ENCODE measurements at places on chromosomes 7 and 10.

GRCh38 chr10:79927111-79927828 lies 21.6 kb downstream of the SFTPD start:
- DNase-seq, result no peak

GRCh38 chr10:107163076-107163855 lies 1.2 kb downstream of the SORCS1 start:
- no peak for DNase-seq

DNA sequence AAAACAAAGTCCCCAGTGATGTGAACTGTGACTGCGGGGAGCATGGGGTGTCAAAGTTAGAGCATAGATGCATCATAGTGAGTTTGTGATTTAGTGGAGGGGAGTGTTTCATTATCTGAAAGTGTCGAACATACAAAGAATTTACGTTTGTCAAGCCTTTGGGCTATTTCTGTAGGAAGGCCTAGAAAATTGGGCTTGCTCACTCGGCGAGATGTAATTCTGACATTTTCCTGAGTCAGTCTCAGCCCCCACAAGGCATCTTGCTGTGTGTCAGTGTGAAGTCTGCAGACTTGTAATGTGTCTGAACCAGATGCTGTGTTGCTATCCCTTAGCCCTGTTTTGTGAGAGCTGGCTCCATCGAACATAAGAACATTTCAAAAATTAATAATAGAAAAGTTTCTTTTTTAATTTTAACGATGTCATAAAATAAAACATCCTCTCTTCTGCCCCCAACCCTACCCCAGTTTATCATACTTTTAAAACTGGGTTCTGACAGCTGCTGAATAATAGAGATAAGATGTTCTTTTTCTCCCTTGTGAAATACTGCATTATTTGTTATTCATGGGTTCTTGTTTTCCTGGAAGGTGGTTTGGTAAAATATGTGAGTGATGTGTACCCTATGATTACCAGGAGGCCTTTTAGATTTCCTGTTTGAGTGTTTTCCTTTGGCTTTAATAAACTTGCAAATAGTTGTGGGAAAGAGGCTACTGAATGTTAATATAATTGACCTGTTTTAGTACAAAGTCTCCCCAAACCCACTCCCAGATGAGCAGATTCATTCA lies 207.4 kb downstream of the GPR158 start:
- no peak for DNase-seq

DNA sequence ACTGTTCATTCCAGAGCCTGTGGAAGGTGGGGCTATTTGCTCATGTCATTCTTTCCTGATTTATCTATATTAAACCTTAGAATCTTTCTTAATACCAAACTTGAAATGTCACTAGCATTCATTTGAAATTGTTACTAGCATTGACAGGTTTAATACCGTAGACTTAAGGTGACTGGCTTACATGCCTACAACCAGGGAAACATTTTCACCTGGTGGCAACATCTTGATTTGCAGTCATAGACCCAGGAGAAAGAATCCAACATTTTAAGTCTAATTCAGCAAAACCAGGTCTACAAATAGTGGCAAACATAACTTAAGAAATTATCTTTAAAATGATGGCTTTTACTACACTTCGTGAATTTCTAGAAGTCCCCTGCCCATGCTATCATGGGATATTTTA lies 353.7 kb downstream of the HTR7 start:
- no peak for DNase-seq

DNA sequence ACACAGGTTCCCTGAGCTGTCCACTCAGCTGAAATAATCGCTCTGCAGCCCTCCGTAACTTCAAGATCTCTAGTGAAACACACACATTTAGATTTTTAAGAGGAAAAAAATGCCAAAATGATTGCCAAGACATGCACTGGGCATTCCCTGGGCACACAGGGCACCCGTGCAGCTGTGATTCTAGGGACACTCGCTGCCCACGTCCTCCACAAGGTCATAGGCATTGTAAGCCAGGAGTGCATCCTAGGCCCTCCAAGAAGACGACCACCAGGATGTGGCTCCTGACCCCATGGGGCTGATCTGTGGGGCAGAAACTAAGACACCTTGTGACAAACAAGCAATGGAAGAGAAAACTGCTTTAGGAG lies 563.3 kb downstream of the PTPRN2 start:
- DNase-seq, result peak; percentile 76

Measured in mesenteric fat pad (tissue), 1 donor.